ENCODE measurements at places on chromosomes 3 and 15. TPM values are rescaled to one million over a fixed set of nuclear protein-coding genes. Genes with fewer than 3 reads are reported as not detected.

DNA sequence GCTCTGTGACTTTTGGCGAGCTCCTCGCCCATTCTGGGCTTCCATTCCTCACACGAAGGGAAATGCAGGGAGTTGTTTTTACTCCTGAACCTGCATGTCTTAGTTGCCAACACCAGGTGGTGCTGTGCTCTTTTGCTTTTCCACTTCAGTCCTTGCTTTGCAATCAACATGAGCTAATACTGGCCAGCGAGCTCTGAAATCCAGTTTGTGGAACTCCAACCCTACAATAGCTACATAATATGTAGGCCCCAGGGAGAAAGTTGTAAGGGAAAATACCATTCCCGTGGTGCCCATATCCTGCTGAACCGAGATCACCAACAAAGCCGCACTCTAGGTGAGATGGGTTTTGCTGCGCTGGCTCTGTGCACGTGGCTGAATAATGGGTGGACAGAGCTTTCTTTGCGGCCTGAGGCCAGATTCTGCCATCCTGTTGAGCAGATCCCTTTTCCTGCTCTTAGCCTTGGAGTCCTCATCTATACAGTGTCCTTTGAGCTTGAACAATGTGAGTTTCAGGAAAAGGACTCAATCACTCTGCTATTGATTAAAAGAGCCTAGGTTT, 25.0 kb downstream of the LSM3 start:
- peaks cover 6% of the 10 kb centered on the region for H3K36me3 ChIP-seq
- H3K27me3 ChIP-seq = no peaks in the 10 kb centered on the region
- peaks cover 39% of the 10 kb centered on the region for H3K4me1 ChIP-seq

DNA sequence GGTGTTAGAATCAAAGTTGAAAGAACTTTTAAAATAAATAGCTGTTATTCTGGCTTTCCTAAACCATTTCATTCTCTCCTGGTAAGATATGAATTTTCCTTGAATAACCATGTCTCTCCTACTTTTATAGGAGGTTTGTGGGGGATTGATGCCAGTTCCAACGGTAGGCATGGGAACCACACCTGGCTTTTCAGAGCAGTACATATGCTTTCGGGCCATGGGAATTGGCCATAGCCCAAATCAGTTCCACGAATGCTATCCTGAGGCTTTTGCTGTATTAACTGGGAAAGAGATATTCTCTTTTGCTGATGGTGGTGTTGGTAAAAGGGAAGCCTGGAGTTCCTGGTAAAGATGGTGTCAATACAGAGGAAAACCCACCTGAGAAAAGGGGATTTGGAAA, 396.2 kb upstream of the ZNF385D start:
- H3K27ac ChIP-seq = no peak overlapping the region
- peaks cover 2% of the 10 kb centered on the region for H3K27me3 ChIP-seq
- H3K4me3 ChIP-seq = no peak overlapping the region
- H3K4me1 ChIP-seq = no peaks in the 10 kb centered on the region

The COL6A5 gene
- total RNA-seq = not detected

The ERICH6 gene
- total RNA-seq = not detected

Measured in chondrocyte (in vitro differentiated cells).